ENCODE measurements at places on chromosomes 13 and 19. TPM values are rescaled to one million over a fixed set of nuclear protein-coding genes. Genes with fewer than 3 reads are reported as not detected.

The C19orf73 gene
- 1.3 TPM for total RNA-seq

The TEX29 gene
- total RNA-seq, result not detected

The IGSF23 gene
- total RNA-seq, result not detected

The RHPN2 gene
- 0.84 TPM for total RNA-seq

The GJB2 gene
- total RNA-seq, result 1,565 TPM

The CLEC17A gene
- 0.20 TPM for total RNA-seq

The CBLC gene
- total RNA-seq, result 36.2 TPM

The LMTK3 gene
- total RNA-seq, result 4.9 TPM

The ZNF577 gene
- total RNA-seq, result 2.8 TPM

The SLC15A1 gene
- 2.9 TPM for total RNA-seq

The SYT5 gene
- not detected for total RNA-seq

The SMAD9 gene
- 0.68 TPM for total RNA-seq

The PLEKHG2 gene
- 12.8 TPM for total RNA-seq

The ADGRE1 gene
- not detected for total RNA-seq

The ZNF223 gene
- total RNA-seq, result 2.2 TPM
